SJCRH30 (cell line): ENCODE measurements at places on chromosomes 2 and 18. TPM values are rescaled to one million over a fixed set of nuclear protein-coding genes. Genes with fewer than 3 reads are reported as not detected.

GRCh38 chr2:185219981-185220380, 518.6 kb upstream of the FSIP2 start:
- peak overlapping the region; percentile 12; the same call in 1 of the 2 replicates for H3K27ac ChIP-seq
- peaks cover 20% of the 10 kb centered on the region for H3K4me1 ChIP-seq
- no peaks in the 10 kb centered on the region for H3K36me3 ChIP-seq
- no peaks in the 10 kb centered on the region for H3K27me3 ChIP-seq

GRCh38 chr2:8857709-8858108, 20.3 kb upstream of the KIDINS220 start:
- H3K4me1 ChIP-seq: no peaks in the 10 kb centered on the region
- H3K27ac ChIP-seq: no peak overlapping the region
- DNase-seq: no peak
- no peaks in the 10 kb centered on the region for H3K36me3 ChIP-seq
- H3K4me3 ChIP-seq: no peak overlapping the region

DNA sequence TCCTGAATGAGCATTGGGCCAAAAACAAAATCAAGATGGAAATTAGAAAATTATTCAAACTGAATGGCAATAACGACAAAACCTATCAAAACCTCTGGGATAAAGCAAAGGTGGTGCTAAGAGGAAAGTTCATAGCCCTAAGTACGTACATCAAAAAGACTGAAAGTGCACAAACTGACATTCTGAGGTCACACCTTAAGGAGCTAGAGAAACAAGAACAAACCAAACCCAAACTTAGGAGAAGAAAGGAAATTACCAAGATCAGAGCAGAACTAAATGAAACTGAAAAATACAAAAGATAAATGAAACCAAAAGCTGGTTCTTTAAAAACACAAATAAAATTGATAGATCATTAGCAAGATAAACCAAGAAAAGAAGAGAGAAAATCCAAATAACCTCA, 1543.5 kb upstream of the ACVR2A start:
- no peaks in the 10 kb centered on the region for H3K4me1 ChIP-seq
- no peaks in the 10 kb centered on the region for H3K36me3 ChIP-seq
- H3K27ac ChIP-seq: no peak overlapping the region
- H3K27me3 ChIP-seq: no peaks in the 10 kb centered on the region

DNA sequence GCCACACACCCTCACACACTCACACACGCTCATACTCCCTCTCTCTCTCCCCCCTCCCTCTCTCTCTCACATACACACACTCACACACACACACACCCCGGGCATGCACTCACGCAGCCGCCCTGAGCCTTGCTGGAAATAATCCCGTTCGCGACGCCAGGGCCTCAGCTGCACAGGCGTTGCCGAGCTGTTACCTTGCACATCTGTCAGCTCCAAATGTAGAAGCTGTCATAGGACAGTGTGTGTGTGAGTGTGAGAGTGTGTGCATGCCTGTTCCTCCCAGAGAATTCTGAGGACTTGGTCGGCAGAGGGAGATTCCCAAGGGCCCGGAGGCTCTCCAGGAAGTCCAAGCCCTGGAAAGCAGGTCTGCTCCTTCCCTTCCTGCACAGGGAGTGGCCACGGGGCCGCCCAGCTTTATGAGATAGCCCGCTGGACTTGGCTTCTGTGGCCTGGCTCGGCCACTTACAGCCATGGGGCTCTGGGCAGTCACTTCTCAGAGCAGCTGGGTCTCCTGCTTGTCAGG, 8.6 kb downstream of the SPR start:
- H3K36me3 ChIP-seq: peaks cover 3% of the 10 kb centered on the region; the same call in 1 of the 2 replicates
- no peak overlapping the region for H3K27ac ChIP-seq
- peak overlapping the region; percentile 41 for H3K4me3 ChIP-seq

- H3K27ac ChIP-seq: no peak overlapping the region
- no peak overlapping the region for H3K4me3 ChIP-seq
- H3K27me3 ChIP-seq: no peaks in the 10 kb centered on the region
- H3K4me1 ChIP-seq: no peaks in the 10 kb centered on the region
Observed at GRCh38 chr2:121810959-121811853, 55.8 kb downstream of the TSN start.

DNA sequence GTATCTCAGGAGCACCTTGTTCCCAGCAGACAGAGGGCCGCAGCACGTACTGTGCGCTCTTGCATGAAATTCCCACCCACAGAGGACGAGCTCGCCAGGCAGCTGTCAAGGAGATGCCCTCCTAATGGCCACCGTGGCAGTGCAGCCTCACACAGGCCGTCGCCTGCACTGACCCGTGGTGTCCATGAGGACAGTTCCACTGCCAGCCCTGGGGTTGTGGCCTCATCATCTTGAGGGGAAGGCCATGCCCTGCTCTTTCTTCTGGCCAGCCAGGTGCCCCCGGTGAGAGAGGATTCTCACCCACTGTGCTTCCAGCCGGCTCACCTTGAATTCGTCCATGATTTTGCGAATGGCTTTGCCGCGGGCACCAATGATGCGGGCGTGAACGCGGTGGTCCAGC, 42.0 kb downstream of the ANO7 start:
- no peaks in the 10 kb centered on the region for H3K4me1 ChIP-seq
- no peaks in the 10 kb centered on the region for H3K27me3 ChIP-seq
- no peak for DNase-seq
- H3K27ac ChIP-seq: no peak overlapping the region

- DNase-seq: no peak
- H3K4me1 ChIP-seq: no peaks in the 10 kb centered on the region
- no peaks in the 10 kb centered on the region for H3K36me3 ChIP-seq
- H3K27ac ChIP-seq: no peak overlapping the region
- H3K27me3 ChIP-seq: no peaks in the 10 kb centered on the region
- no peak overlapping the region for H3K4me3 ChIP-seq
Observed at GRCh38 chr18:55307505-55307904, 280.5 kb downstream of the TCF4 start.

Gene SPATA3
- not detected in 2 replicates for total RNA-seq

Gene NDUFAF7
- total RNA-seq: 25.2 and 30.3 TPM in 2 replicates

- no peak for DNase-seq
- peaks cover 6% of the 10 kb centered on the region; the same call in 1 of the 2 replicates for H3K4me1 ChIP-seq
- H3K4me3 ChIP-seq: no peak overlapping the region
- H3K36me3 ChIP-seq: no peaks in the 10 kb centered on the region
- H3K27ac ChIP-seq: no peak overlapping the region
- peaks cover 7% of the 10 kb centered on the region; the same call in 1 of the 2 replicates for H3K27me3 ChIP-seq
Observed at GRCh38 chr2:237870754-237871651, 11.6 kb downstream of the RAMP1 start.

Gene OSBPL6
- total RNA-seq: 13.6 and 14.6 TPM in 2 replicates

DNA sequence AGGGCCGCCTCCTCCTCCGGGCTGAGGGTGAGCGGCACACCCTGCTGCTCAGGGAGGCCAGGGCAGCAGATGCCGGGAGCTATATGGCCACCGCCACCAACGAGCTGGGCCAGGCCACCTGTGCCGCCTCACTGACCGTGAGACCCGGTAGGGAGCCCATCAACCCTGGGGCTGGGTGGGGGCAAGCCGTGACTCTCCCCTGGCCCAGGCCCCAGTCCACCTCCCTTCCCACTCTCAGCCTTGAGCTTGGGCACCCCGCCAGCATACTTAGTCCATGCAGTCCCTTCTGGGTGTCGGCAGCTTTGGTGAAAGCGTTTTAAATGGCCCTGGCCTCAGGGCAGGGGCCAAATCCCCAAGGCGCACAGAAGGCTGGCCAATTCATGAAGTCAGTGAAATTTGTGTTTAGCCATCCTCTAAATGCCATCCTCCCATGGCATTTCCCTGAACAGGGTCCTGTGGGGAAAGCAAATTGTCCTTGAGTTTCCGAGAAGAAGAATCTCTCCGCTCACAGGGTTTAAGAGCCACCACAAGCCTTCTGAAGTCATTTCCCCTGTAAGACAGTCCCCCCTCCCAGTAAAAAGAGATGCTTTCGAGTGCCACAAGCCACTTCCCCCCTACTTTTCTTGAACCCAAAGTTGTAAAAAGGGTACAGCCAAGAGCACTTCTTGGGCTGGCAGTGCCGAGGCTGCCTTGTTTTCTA, 17.2 kb downstream of the SPEG start:
- peaks cover 33% of the 10 kb centered on the region for H3K4me1 ChIP-seq
- H3K4me3 ChIP-seq: no peak overlapping the region
- H3K27me3 ChIP-seq: no peaks in the 10 kb centered on the region
- peaks cover 2% of the 10 kb centered on the region; the same call in 1 of the 2 replicates for H3K36me3 ChIP-seq
- DNase-seq: peak; percentile 55

- H3K27me3 ChIP-seq: no peaks in the 10 kb centered on the region
- H3K4me1 ChIP-seq: no peaks in the 10 kb centered on the region
- H3K27ac ChIP-seq: no peak overlapping the region
- no peak for DNase-seq
Observed at GRCh38 chr18:77137851-77138250, 5.3 kb upstream of the MBP start.

Gene KHK
- 0.30 and 0.63 TPM in 2 replicates for total RNA-seq

Gene FIGN
- total RNA-seq: 7.2 and 7.3 TPM in 2 replicates

- H3K27me3 ChIP-seq: no peaks in the 10 kb centered on the region
- H3K4me3 ChIP-seq: no peak overlapping the region
- no peak for DNase-seq
- H3K4me1 ChIP-seq: no peaks in the 10 kb centered on the region
Observed at GRCh38 chr18:40259115-40259835, 1695.8 kb upstream of the PIK3C3 start.

Gene LINC00305
- total RNA-seq: not detected in 2 replicates

Gene NT5DC4
- total RNA-seq: not detected in 2 replicates

Gene DSEL
- 21.5 and 24.6 TPM in 2 replicates for total RNA-seq

- H3K4me3 ChIP-seq: peak overlapping the region; percentile 81
- peak overlapping the region; percentile 100 for H3K27ac ChIP-seq
- peaks cover 17% of the 10 kb centered on the region for H3K4me1 ChIP-seq
- DNase-seq: peak; percentile 91
- H3K27me3 ChIP-seq: no peaks in the 10 kb centered on the region
Observed at GRCh38 chr2:121529439-121530211, 1.1 kb upstream of the RNU4ATAC start.

Gene SLC19A3
- total RNA-seq: not detected in 2 replicates

- DNase-seq: no peak
- no peaks in the 10 kb centered on the region for H3K4me1 ChIP-seq
- no peak overlapping the region for H3K27ac ChIP-seq
- no peak overlapping the region for H3K4me3 ChIP-seq
- no peaks in the 10 kb centered on the region for H3K36me3 ChIP-seq
- 0 out of 2 replicates have a peak, but pooled peaks cover 3% of the 10 kb centered on the region for H3K27me3 ChIP-seq
Observed at GRCh38 chr2:8214036-8214615, 467.7 kb upstream of the ID2 start.

DNA sequence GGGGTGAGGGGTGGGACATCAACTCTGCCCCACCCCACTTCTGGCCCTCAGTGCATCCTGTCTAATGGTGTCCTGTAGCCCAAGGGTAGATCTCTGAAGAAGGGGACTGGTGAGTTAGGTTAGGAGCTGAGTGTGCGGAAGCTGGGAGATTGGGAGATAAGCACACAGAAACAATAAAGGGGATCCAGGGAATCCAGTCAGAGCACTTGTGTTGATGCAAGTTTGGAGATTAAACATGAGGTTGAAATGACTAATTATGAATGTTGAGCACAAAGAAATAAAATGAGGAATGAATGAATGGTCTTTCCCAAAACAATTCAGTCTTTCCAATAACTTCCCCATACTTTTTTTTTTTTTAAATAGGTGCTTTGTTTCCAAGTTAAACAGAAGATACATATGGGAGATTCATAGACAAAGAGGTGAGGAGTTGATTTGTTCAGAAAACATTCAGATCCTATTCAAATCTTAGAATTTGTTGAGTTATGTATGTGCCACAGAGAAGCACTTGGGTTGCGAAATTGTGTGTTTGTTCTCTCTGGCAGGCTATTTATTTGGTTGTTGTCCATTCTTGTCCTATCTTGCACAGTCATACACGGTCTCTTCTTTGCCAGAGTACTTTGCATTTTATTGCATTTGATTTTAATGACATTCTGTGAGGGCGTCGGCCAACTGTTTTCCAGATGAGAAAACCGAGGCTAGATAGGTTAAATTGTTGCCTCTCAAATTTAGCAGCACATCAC, 31.6 kb upstream of the NABP1 start:
- no peak overlapping the region for H3K4me3 ChIP-seq
- DNase-seq: no peak
- H3K27ac ChIP-seq: no peak overlapping the region
- no peaks in the 10 kb centered on the region for H3K27me3 ChIP-seq
- no peaks in the 10 kb centered on the region for H3K36me3 ChIP-seq
- H3K4me1 ChIP-seq: no peaks in the 10 kb centered on the region

GRCh38 chr2:207875473-207876212, 105.9 kb upstream of the FZD5 start:
- DNase-seq: no peak
- no peaks in the 10 kb centered on the region for H3K27me3 ChIP-seq
- H3K4me3 ChIP-seq: no peak overlapping the region
- peaks cover 12% of the 10 kb centered on the region for H3K4me1 ChIP-seq
- no peak overlapping the region for H3K27ac ChIP-seq
- H3K36me3 ChIP-seq: no peaks in the 10 kb centered on the region

GRCh38 chr2:234468503-234468902, 28.4 kb downstream of the ARL4C start:
- no peaks in the 10 kb centered on the region for H3K36me3 ChIP-seq
- H3K4me1 ChIP-seq: no peaks in the 10 kb centered on the region
- no peaks in the 10 kb centered on the region for H3K27me3 ChIP-seq
- H3K27ac ChIP-seq: no peak overlapping the region

DNA sequence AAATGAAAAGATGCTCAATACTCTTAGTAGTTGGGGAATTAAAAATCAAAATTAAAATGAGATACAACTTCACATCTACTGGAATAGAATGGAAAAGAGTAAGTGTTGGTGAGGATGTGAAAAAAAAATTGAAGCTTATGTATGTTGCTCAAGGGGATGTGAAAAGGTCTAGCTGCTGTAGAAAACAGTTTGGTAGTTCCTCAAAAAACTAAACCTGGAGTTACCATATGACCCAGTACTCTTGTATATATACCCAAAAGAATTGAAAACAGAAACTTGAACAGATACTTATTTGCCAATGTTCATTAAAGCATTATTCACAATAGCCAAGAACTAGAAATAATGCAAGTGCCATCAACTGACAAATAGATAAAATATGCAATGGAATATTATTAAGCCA, 208.4 kb downstream of the FIGN start:
- DNase-seq: no peak
- no peaks in the 10 kb centered on the region for H3K4me1 ChIP-seq
- H3K4me3 ChIP-seq: no peak overlapping the region
- no peaks in the 10 kb centered on the region for H3K27me3 ChIP-seq
